ENCODE measurements at places on chromosomes 5 and 9.

- DNase-seq, result no peak
Observed at GRCh38 chr9:82449986-82450385, 461.4 kb downstream of the SPATA31D1 start.

GRCh38 chr9:110027671-110028081 is 180.3 kb downstream of the C9orf152 start:
- DNase-seq, result no peak

GRCh38 chr9:72834994-72835393 is 117.9 kb downstream of the ALDH1A1 start:
- DNase-seq, result no peak

DNA sequence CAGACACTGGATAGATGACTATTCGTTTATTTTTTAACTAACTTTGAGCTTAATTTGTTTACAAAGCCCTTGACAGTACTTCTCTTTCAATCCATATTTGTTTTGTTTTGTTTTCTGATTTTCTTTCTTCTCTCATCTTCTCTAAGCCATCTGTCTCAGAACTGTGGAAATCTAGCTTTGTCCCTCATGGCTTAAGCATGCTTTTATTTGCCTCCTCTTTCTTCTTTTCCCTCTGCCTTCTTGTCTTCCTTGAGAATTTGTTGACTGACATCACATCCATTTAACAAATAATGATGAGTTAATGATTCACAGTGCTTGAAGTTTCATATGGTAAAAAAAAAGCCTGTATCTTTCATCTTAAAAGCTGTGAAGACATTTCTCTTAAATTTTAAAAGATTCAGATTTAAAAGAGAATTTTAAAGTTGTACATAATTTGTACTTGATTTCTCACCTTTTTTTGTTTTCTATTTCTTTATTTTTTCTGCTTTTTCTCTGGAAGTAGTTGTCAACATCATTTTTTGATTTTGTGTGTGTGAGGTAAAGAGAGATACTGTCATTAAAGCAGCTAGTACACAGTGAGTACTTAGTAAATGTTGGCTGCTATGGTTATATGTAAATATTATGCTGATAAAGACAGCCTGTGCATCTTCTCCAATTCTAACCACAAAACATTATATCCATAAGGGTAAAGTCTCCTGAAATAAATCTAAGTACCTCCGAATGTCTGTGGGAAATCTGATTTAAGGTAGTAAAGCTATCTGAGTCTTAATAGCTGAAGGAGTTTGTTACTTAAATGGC is 13.9 kb upstream of the SGCD start:
- DNase-seq, result no peak

DNA sequence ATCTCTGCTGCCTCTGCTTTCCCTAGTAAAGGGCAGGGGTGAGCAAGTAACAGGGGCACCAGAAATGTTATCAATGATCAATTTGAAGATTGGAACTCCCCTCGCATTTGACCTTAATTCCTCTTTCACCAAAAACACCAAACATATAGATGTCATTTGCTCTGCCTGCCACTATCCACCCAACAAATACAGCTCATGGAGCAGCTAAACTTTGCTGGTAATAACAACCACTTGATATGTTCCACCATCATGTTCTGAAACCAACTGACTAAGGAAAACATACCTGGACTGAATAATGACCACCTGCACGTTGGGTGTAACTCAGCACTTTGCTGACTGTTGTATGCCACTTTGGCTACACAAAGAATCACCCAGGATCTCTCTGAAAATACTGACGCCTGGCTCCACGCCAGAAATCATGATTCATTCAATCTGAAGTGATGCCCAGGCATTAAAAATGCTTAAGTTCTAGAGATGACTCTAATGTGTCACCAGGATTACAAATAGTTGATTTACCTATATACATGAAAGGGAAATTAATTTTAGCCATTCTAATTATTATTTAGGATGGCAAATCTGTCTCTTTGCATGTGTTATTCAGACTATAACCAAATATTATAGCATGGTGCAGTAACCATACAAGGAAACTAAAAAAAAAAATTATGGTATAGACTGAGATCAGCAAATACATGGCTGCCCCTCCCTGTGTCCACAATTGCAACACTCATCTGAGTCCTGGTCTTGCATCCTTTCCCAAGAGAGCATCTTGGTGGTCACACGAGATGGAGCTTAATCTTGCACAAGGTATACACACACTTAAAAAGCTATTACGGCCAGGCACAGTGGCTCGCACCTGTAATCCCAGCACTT is 43.1 kb upstream of the TTC39B start:
- DNase-seq, result no peak

DNA sequence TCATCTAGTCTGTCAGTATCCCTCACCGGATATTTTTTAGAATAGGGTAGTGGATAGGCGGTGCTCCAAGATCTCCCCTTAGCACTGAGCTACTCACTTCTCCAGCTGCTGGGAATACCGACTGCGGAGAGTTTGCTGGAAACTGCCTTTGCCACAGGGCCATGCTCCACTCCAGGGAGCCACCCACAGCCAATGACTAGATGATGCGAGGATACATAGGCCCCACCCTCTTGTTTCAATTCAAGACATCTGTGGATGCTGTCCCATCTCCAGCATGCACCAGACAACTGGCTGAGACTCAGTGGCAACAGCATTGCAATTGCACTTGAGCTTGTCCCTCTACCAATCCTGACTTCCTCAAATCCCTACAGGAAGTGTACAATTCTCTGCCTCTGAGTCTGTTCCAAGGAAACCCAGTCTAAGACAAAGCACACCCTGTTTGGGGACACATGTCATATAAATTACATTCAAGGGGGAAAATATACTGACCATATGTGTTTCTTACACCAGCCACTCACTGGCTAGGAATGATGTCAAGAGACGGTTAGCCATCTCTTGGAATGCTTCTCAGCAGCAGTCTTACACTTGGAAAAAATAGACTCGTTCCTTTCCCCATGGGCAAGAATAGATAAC is 312.6 kb upstream of the KIF2A start:
- no peak for DNase-seq
